ENCODE measurements at places on chromosomes 1 and 21.

DNA sequence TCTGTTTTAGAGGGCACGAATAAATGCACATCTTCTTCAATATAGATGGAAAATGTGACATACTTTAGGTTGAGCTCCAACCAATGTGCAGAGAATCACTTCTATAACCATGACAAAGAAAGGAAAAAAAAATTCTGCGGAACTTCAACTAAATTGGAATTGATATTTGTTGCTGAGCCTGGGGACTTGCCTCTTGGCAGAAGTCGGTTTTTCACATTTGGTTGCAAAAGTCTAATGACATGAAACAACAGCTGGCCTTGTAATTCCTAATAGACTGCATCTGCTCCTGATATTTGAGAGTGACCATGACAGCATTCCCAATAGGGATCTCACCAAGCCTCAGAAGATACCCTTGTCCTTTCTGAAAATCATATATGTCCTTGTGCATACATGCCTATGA is 112.8 kb downstream of the PRRX1 start:
- DNase-seq, result no peak

DNA sequence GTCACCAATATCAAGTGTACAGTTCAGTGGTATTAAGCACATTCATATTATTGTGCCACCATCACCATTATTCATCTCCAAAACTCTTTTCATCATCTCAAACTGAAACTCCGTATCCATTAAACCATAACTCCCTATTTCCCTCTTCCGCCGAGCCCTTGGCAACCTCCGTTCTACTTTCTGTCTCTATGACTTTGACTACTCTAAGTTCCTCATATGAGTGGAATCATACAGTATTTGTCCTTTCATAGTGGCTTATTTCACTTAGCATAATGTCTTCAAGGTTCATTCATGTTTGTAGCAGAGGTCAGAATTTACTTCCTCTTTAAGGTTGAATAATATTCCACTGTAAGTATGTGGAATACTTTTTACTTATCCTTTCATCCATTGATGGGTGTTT is 21.7 kb downstream of the SELP start:
- DNase-seq, result no peak

GRCh38 chr1:206912445-206913095 is 9.2 kb downstream of the FCMR start:
- DNase-seq, result peak; percentile 23

DNA sequence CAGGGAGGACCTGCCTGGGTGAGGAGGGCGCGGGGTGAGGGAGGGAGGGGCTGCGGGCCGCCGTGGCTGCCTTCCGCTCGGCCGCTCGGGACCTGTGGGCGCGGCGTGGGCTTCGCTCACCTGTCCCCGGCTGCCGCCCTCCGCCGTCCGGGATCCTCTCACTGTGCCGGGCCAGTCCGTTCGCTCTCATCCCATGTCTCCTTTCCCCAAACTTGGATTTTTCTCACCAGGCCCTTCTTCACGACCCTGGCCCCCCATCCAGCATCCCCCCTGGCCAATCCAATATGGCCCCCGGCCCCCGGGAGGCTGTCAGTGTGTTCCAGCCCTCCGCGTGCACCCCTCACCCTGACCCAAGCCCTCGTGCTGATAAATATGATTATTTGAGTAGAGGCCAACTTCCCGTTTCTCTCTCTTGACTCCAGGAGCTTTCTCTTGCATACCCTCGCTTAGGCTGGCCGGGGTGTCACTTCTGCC is 362 bp downstream of the ZBTB48 start:
- DNase-seq, result no peak

DNA sequence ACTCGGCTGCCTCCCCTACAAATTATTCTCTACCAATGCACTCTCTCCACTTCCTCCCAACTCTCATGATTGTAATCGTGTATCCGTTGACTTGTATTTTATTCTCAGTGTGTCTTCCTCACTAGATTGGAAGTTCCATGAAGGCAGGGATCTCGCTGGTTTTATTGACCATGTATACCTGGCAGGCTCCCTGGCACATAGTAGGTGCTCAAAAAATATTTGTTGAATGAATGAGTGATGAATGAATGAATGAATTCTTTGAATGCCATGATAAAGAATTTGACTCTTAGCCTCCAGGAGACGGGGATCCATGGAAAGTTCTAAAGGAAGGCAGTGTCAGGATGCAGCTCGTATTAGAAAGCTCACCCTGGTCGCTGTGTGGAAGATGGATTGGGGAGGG is 28.8 kb upstream of the WASF2 start:
- no peak for DNase-seq

- no peak for DNase-seq
Observed at GRCh38 chr1:107231291-107231690, 90.5 kb downstream of the NTNG1 start.

DNA sequence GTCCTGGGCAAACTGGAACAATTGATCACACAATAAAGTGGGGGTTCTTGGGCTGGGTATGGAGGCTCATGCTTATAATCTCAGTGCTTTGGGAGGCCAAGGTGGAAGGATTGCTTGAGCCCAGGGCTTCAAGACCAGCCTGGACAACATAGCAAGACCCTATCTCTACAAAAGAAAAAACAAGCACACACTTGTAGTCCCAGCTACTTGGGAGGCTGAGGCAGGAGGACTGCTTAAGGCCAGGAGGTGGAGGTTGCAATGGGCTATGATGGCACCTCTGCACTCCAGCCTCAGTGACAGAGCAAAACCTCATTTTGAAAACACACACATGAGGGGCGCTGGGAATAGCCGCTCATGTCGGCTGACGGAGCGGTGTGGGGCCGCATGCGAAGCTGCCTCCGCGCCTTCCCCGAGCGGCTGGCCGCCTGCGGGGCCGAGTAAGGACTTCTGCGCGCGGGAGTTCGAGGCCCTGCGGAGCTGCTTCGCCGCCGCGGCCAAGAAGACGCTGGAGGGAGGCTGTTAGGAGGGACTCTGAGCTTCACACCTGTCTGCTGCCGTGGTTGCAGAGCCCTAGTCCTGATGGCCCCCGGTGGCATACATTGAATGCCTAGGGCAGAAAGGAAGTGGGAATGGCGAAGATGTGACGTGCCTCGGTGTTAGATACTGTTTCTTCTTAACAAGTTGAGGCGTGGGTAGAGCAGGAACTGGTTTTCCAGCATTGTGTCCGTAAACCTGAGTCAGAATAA is 59.5 kb downstream of the ACBD3 start:
- no peak for DNase-seq

DNA sequence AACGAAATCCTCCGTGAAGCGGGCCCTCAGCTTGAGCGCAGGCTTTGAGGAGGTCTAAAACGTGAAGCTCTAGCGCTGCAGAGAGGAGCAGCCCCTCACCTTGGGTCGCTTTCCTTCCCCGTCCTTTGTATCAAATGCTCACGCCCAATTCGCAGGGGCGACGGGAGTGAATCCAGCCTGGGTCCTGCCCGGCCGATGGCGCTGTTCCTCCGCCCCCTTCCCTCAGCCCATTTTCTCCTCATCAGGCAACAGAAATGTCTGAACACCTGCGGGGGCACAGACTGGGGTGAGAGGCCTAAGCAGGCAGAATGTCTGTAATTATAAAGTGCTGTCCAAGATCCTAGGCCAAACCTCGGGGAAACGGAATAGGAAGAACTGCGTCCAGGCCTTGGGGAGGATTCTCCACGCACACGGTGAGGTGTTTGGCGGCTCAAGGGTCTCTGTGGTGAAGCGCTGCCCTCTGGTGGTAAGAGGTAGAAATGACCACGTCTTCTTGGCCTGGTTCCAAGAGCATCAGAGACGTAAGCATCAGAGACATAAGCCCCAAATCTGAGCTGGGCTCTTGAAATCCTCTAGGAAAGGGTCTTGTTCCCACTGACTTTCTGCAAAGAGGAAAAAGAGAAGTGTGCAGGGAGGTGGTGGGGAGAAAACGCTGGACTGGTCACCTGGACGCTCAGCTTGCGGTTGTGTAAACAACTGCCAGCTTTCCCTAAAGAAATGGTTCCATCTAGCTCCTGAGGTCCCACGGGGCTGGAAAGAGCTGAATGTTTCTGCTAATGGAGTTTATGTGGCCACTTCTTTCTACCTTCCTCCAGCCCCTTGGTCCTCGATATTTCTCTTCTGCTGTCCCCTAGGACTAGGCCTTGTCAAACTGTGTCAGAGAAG is 92.1 kb upstream of the CD53 start:
- peak; percentile 14 for DNase-seq

DNA sequence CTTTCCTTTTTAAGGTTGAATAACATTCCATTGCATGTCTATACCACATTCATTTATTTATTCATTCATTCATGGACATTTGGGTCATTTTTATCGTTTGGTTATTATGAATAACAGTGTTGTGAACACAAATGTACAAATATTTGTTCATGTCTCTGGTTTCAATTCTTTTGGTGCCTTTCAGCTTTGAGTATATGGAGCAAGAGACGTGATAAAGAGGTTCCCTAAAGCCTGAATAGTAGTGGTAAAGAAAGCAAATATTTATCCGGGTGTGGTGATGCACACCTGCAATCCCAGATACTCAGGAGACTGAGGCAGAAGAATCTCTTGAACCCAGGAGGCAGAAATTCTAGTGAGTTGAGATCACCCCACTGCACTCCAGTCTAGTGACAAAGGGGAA is 5.3 kb upstream of the RLF start:
- no peak for DNase-seq

DNA sequence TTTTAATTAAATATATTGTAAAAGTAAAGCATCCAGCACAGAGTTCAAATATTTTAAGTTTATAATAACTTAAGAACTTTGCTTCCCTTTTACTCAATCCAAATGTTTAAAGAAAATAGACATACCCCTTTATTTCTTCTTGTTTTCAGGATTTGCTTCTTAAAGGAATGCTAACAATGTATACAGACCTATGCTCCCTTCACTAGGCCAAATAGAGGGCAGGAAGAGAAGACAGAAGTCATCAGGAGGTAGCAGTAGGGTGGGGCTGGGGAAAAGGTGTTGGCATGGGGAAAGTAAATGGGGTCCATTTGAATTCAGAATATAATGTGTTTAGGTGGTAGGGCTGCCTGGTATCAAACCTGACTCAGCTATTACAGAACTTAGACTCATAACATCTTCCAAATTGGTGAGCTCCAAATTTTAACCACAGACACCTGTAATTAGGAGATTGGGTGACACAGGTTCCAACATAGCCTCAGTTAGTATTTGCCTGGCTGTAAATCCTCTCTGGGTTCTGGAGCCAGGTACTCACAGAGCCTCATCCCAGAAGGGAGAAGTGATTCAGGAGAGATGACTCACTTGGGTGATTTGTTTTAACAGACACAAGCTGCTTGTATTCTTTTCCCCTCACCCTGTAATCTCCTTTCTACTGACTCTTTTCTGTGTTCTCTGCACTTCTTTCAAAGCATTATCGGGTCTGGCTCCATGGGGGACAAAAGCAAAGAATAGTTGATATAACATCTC is 60.1 kb upstream of the DUSP10 start:
- DNase-seq, result no peak

- no peak for DNase-seq
Observed at GRCh38 chr1:158037866-158038359, 44.5 kb downstream of the KIRREL1 start.

DNA sequence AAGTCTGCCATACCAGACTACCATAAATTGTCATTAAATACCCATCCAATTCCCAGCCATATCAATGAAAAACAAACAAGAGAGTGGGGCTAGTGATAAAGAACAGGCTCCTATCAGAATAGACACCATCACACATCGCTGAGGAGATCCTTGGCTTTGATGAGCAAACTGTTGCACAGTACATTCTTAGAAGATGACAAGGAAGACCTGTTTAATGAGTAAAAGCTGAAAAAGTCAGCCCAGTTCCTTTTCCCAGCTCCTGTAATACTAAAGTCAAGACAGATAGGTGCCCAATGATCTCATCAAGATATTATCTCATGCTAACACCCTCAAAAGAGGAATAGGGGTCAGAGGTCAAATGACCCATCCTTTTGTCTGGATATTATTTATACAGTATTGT is 164.5 kb upstream of the COA6 start:
- DNase-seq, result no peak

DNA sequence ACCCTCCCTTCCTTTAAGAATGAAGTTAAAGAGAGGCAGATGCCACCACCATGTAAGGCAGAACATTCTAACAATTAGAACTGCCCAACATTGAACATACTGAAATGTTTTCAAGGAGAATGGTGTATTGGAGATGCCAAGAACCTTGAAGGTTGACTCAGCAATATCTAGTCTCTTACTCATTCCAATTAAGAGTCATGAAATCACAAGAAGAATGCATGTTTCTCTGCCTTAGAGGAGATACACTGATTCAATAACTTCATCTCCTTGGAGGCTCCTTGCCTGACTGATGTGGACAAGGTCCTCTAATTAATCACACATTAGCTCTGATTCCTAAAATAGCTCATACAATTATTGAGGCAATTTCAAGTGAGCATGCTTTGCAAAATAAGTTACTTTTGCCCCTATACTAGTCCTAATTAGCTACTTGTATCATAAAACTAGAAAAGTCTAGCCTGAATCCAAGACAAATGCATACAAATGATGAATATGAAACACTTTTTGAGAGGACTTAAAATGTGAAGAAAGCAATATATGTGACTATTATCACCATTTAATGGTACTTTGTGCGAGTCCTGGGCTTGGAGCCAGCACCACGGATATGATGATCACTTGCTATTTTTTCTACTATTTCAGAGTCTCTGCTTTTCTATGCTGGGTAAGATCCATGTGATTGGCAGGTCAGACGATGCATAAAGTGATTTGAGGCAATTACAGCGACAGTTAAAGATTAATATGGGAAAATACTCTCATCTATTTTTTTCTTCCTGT is 114.5 kb downstream of the DSCAM start:
- no peak for DNase-seq

- DNase-seq, result no peak
Observed at GRCh38 chr21:42044871-42045495, 26.1 kb upstream of the UMODL1 start.

DNA sequence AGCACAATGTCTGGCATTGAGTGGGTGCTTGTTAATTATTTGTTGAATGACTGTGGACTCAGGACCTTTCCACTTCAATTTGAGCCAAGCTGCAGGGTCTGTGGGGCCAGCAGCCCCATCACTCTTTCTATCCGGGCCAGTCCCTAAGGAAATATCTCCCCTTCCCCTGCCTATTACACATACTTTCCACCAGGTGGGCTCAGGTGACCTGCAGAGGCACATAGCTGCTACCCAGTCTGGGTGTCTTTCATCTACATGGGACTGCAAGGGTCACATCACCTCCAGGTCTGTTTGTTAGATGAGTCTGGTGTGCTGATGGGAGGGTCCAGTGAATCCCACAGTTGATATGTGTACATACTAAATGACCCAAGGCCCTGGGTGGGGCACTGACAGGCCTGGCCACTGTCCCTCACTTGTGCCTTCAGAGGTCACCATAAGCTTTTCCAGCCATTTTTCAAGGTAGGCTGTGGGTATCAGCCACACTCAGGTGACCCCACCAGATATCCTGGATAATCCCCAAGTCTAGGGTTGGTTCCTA is 59.5 kb upstream of the KDM4A start:
- DNase-seq, result no peak

- DNase-seq, result no peak
Observed at GRCh38 chr1:150555198-150555970, 6.2 kb downstream of the ADAMTSL4 start.

All from NCI-H510A (cell line).